Tibial nerve (tissue), 4 donors: ENCODE measurements at places on chromosomes 4 and X.

DNA sequence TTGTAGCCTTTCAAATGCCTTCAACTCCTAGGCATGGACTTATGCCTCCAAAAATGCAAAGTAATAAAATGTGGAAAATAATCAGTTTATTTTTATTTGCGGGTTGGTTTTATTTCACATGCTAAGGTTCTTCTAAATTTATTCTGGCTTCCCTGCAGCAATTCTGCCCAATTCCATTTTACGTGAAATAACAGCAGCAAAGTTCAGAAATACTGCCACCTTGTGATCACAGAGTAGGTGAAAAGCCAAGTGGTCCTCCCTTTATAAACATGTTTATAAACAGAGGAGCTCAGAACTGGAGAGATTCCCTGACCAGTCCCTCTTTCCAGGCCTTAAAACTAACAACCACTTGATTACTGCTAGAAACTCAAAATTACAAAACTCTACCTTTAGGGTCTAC is 14.7 kb upstream of the DCHS2 start:
- DNase-seq, result peak; percentile 20

DNA sequence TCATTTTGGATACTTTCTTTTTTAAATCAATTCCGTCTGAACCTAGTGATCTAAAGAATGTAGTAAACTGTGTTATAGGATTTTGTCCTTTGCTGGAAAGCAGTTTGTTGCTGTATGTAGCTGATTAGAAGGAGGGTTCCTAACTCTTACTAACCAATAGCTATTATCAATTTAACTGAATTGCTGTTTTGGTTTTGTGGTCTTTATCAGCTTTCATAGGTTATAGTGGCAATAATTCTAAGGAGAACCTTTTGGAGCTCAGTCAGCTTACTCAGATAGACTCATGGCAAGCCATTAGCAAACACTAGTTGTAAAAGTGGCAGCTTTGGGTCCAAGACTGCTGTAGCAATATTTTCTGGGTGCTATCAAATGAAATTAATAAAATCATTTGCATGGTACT is 29.6 kb downstream of the SH3BGRL start:
- no peak for DNase-seq

DNA sequence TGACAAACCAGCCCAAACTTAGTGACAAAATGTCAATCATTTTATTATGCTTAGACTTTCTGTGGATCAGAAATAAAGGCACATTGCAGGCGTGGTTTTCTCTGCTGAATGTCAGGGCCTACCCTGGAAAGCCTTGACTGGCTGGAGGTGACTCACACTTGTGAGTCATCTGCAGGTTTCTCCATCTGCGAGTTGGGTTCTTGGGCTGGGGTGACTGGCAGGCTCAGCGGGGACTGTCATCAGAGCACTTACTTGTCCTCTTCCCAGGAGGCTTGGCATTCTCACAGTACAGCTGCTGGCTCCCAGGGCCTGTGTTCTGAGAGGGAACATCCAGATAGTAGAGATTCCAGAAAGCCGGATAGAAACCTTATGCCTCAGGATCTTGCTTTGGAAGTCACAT is 153.8 kb upstream of the AGA start:
- DNase-seq, result no peak

DNA sequence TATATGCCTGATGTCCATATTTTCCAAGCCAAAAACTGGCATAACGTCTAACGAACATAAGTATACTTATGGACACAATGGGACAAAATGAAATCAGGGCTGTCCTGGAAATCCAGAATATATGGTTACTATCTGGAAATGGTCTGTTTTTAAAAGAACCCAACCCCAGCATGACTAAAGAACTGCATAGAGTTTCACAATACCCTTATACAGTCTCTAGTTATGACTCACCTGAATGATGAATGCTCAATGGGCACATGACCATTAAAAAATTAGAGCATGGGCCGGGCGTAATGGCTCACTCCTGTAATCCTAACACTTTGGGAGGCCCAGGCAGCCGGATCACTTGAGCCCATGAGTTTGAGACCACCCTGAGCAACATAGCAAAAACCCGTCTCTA is 31.8 kb downstream of the AMMECR1 start:
- DNase-seq, result no peak

DNA sequence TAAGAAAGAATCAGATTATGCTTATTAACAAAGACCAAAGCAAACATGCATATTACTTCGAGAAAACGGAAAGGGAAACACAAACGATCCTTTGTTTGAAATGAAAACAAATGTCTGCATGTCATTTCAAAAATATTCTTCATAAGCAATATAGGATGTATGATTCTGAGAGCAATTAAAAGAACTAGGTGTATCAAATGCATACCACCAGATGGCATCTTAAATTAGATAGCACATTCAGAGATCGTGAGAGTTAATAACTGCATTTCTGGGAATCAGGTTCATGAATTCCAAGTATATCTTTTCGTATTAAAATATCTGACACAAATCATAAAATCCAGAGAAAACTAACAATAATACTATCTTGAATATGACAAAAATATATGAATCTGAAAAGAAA is 159.5 kb downstream of the PPP3CA start:
- DNase-seq, result no peak

GRCh38 chr4:83261307-83261706 is 23.3 kb downstream of the COQ2 start:
- DNase-seq, result no peak

DNA sequence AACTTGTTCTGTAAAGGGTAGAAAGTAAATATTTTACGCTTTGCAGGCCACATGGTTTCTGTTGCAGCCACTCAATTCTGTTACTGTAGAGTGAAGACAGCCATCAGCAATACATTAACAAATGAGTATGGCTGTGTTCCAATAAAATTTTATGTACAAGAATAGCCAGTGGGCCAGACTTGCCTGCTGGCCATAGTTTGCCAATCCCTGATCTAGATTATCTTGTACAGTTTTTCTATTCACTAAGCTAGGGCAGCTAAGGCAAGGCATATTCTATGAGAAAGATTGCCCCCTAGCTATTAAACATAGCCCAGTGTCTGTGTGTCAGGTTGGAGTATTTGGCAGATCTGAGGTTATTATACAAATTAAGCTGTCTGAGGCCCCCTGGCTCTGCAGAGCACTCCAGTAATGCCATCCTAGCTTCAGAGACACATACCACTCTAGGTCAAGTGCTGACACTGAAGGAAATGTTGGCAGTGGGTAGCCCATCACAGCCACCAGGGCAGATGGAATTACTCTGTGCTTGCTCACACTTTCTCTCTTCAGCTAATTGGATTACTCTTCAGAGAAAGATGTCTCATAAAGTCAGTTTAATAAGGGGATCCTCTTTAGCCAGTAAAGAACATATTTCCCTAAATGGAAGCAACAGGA is 40.7 kb downstream of the MTTP start:
- no peak for DNase-seq

DNA sequence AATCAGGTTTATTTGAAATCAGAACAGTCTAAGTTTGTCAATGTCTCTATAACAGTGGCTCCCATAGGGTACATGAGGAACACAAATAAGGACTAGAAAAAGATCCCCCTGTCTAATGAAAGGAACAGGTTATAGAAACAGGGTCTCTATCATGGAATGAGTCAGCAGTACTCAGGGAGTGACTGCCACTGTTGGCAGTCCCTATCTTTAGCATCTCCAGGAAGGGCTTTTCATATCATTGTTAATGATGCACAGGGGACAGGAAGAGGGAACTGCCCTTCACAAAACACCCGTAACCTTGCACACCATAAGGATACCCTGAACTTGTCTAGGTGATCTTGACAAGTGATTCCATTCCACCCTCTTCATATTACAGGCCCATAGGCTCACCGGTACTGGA is 38.5 kb upstream of the SMIM10L2A start:
- DNase-seq, result no peak

GRCh38 chr4:127131527-127131926 is 501.2 kb upstream of the INTU start:
- no peak for DNase-seq

GRCh38 chr4:94345969-94346368 is 3.3 kb upstream of the HPGDS start:
- no peak for DNase-seq

- no peak for DNase-seq
Measured at GRCh38 chr4:158090323-158090722, 82.5 kb downstream of the GASK1B start.

GRCh38 chr4:2935762-2936743 is 27.2 kb downstream of the NOP14 start:
- no peak for DNase-seq

DNA sequence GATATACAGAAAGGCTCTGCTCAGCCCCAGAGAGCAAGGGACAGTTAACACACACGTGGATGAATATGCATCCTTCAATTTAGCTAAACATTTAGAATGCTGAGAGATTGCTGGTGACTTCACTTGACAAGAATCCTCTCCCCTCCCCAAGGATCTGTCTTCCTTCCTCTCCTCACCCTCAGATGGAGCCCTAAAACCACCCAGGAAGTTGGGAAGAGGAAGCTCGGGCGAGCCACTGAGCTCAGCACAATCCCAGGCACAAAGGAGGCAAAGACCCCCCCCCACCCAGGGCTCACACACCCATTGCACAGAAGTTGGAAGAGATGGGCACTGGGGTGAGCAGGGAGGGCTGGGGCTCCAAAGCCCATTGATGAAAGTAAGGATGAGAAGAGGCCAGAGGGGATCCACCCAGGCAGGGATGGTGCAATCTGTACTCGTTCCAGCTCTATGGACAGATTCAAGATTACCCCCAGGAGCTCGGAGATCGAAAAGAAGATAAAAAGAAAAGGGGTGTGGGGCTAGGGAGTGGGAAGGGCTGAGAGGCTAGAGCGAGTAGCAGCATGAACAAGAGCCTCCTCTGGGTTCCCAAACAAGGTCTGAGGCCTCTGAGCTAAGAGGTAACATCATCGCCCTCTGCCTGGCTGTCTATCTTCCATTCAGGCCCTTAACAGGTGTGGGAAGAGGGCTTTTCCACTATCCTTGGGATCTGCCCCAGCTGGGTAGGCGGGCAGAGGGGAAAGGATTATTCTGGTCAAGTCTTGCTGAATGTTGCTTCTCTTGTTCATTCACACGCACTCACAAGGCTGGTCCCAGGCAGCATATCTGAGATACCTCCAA is 1.2 kb downstream of the TFE3 start:
- no peak for DNase-seq

DNA sequence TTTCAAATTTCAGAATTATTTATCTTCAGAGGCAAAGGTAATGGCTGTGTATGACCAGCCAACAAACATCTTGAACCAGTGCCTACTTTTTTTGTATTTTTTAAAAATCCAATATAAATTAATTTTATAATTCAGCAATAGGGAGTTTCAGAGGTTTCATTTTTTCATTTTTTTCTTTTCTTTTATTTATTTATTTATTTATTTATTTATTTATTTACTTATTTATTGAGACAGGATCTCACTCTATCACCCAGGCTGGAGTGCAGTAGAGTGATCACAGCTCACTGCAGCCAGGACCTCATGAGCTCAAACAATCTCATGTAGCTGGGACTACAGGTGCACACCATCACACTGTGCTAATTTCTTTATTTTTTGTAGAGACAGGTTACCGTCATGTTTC is 250.5 kb downstream of the TMEM47 start:
- no peak for DNase-seq

DNA sequence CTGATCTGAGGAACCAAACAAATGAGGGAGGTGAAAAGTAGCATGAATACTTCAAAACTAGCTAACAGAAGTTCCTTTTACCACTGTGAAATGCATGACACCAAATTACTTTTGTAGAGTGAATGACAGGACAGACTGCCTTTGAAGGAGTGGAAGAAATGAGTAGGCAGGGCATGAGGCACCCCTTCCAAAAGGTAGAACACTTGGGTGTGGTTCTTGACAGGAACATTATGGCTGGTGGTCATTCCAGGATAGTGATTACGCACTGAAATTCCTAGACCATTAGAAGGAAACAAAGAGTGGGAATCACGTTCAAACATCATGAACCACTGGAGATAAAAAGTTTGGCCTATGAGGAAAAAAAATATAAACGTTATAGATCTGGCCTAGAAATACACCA is 4.9 kb downstream of the HUWE1 start:
- no peak for DNase-seq

GRCh38 chrX:96705905-96706304 is 21.3 kb downstream of the DIAPH2 start:
- DNase-seq, result no peak

GRCh38 chr4:24655971-24656370 is 71.6 kb upstream of the DHX15 start:
- no peak for DNase-seq

GRCh38 chr4:101792056-101792590 is 1.6 kb downstream of the BANK1 start:
- no peak for DNase-seq

DNA sequence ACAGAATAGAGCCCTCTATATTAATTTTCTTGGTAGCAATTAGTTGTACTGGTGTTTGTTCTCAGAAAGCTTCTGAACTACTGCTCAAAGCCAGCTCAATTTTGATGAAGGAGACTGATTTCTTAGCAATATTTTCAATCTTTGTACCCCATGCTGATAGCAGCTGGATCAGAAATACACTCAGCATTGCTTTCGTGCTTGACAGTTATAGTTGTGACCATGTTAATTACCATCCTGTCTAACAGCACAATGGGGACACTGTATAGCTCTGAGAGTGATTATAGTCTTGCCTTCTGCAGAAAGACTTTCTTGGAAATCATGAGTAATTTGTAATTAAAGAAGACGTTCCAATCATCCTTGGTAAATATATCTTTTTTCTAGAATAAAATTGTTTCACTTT is 79.7 kb upstream of the GNPDA2 start:
- no peak for DNase-seq

DNA sequence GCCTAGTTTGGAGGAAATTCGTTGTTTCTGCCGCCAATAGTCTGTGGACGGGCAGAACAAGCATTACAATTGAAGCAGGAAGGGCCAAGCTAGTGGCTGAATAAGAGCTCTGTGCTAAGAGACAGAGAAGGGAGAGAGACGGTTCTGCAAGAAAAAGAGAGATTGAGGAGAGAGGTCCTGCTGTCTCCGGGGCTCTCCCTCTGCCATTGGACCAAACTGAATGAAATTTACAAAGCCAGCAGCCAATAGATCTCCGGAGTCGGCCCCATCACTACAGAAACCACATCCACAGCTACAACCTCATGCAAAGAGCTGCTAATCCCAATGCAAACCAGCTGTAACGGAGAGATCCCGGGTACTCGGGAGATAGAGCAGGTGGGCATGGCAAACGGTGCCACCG is at the start of gene NLGN4X:
Gene NLGN4X, minus strand, starts transcription at position 148 of the 400 bp plus-strand sequence. CDS start 77,401 bp downstream, outside the sequence.
- no peak for DNase-seq

DNA sequence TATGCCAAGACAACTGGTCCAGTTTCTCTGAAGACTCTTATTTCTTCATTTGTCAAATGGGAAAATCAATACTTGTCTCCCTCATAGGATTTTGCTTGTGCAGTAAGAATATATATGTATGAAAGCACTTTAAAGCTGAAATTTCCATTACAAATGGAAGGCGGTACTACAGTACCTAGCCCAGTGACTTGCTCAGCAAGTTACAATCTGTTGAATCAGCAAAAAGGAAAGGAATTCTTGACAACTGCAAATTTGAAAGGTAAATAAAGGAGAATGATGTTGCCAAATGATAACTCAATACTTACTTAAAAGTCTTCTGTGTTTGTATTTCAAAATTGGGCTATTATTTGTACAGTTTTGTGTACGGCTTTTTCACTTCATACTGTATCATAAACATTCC is 71.1 kb downstream of the PKD2 start:
- DNase-seq, result no peak
